T47D (cell line): ENCODE measurements at places on chromosomes 16 and 17.
A peak's percentile ranks its signal among the peaks of the same experiment; 100 is the strongest.

GRCh38 chr16:85945424-85945751, 46.4 kb downstream of the IRF8 start:
- no peak for DNase-seq

- DNase-seq, result no peak
Observed at GRCh38 chr17:69593716-69594115, 179.2 kb downstream of the MAP2K6 start.

GRCh38 chr17:3400055-3400454, 1.8 kb upstream of the OR1E1 start:
- DNase-seq, result no peak

DNA sequence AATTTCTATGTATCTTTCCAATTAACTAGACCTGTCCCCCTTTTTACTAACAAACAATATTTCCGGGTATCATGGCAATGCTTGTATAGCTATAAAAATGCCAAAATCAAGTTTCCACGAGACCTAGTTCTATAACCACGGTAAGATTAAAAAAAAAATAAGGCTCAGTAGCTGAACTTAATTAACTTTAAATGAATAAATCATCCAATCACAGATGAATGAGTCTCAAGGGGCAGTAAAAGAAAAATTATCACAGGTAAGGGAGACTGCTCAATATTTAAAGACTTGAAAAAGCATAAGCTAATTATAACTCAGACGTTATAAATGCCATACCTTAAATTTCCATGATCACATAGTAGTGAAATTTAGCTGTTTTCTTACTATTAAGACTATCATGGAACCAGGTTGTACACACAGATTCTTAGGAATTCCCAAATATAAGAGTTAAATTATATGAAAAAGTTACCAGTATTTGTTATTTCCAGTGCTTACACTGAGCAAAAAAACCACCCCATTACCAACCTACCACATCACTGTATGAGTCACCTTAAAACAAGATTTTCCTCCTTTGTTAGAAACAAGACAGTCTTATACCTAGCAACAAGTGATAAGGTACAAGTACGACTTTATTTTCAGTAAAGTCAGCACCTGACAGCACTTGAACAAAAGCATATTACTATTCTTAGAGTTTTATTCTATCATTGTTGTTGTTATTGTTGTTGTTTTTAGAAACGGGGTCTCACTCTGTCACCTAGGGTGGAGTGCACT, 20.6 kb downstream of the SSH2 start:
- no peak for DNase-seq

DNA sequence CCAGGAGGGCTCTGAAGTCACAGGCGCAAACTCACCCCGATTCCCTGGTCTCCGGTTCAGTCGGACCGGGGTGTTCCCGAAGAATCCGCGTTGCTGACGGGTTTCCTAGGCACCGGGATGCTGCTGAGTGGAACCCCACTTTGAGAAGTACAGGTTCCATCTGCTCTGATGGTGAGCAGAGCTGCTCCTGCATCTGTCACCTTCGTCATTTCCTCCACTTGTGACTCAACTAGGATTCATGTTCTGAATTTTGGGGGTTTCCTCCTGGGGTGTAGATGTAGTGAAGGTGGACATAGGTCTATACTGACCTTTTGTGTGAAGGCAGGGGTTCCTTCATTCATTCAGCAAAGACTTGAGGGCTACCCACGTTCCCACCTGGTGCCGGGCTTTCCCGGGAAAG, 25.0 kb downstream of the LGALS3BP start:
- no peak for DNase-seq

GRCh38 chr17:17503566-17504130, 7.5 kb upstream of the RASD1 start:
- no peak for DNase-seq

- peak; percentile 80 for DNase-seq
Observed at GRCh38 chr17:45018848-45019711, 32.4 kb downstream of the DCAKD start.

GRCh38 chr17:46862949-46863348, 11.6 kb downstream of the WNT9B start:
- no peak for DNase-seq

DNA sequence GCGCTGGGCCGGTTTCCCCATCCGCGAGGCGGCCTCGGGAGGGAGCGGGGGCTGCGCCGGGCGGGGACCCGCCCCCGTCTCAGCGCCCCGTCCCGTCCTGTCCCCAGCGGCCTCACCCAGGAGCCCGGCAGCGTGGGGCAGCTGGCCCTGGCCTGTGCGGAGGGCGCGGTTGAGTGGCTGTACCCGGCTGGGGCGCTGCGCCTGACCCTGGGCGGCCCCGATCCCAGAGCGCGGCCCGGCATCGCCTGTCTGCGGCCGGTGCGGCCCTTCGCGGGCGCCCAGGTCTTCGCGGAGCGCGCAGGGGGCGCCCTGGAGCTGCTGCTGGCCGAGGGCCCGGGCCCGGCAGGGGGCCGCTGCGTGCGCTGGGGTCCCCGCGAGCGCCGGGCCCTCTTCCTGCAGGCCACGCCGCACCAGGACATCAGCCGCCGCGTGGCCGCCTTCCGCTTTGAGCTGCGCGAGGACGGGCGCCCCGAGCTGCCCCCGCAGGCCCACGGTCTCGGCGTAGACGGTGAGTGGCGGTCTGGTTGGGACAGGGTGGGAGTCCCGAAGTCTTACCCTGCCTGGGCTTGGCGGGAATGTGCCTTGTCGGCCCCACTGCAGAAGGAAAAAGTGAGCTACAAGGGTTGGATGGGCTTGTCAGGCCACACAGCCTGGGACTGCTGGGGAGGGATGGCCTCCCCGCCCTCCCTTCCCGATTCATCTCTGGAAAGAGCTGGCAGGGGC, 720 bp downstream of the METRN start:
- DNase-seq, result no peak

DNA sequence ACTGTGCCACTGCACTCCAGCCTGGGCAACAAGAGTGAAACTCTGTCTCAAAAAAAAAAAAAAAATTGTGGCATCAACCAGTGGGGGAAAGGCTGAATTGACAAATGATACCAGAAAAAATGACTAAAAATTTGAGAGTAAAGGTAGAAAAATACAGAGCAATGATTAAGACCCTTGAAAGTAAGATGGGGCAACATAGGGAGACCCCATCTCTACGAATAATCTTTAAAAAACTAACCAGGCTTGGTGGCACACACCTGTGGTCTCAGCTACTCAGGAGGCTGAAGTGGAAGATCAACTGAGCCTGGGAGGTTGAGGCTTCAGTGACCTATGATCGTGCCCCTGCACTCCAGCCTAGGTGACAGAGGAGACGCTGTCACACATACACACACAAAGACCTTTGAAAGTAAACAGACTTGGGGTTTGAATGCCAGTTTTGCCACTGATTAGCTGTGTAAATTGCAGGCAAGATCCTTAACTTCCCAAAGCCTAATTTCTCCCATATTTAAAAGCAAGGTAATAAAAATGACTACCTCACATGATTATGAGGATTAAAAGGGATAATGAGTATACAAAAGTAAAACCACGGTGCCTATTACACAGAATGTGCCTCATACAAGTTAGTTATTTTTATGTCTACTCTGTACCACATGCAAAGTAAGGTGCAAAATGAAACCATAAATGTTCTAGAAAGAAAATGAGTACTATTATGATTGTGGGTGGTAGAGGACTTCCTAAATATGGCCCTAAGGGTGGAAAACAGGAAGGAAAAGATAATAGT, 21.7 kb upstream of the PAFAH1B1 start:
- DNase-seq, result no peak

GRCh38 chr16:84750575-84750974, 50.8 kb downstream of the USP10 start:
- DNase-seq, result no peak

GRCh38 chr17:60345233-60345632, 46.7 kb downstream of the USP32 start:
- DNase-seq, result no peak

DNA sequence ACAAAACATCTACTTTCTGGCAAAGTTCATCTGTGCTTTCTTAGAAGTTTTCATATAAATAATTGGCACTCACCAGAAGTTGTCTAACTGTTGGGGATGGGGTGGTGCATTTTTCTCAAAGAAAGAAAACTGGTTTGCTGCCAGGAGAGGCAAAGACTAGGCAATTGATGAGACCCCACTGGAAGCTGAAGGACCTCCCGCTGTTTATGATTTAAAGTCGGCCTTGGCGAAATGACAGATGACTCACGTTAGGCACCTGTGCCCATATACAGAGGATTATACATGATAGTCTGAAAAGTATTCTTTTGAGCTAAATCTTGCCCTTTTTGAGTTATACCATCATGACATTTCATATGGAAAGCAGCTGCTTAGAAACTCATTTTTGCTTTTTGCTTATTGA, 193.0 kb upstream of the ZFHX3 start:
- no peak for DNase-seq

GRCh38 chr16:69350536-69351133, 951 bp downstream of the TMED6 start:
- DNase-seq, result no peak

DNA sequence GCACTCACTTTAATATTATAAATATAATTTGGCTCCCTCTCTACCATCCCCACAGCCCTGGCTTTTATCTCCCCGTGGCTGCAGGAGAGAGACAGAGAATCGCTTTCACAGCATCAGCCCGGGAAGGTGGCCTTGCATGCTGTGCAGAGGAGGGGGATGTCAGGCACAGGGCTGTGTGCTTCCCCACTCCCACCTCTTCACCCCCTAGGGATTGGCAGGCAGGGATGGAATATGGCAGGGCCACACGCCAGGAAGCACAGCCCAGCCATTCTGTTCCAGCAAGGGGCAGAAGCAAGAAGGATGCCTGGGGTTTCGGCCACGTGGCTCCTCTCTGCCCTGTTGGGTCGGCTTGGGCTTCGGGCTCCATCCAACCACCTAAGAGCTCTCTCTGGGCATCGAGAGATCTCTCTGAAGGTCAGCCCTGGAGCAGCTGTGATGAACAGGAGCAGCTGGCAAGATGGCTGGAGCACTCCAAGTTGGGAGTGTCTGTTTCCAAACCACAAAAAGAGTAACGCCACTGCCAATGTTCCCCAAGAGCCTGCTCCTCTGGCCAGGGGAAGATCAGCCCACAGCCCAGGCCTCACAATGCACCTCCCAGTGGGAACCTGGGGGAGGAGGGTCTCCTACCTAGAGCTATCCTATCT, 223.2 kb downstream of the C16orf78 start:
- DNase-seq, result no peak
